ENCODE measurements at places on chromosomes 6 and 20.

DNA sequence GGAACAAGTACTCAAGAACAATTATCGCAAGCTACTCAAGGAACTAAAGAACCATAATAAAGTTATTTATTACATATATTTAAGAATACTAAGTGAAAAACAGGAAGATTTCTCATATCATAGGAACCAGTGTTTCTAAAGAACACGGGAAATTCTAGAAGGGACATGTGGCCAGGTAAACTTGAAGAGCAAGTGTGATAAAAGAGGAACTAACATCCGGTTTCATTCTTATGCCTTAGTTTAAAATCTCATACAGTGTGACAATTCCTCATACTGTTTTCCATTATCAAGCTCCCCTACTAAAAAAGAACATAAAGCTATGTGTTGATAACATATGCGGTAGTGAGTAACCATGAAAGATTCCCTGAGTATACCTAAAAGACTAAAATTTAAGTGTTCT, 163.5 kb upstream of the SHLD1 start:
- DNase-seq = no peak

- peak; percentile 65 for DNase-seq
These were observed 301.8 kb downstream of the BTBD9 start for GRCh38 chr6:38337819-38338465.

- no peak for DNase-seq
These were observed 82.3 kb downstream of the PTPN1 start for GRCh38 chr20:50592282-50593004.

GRCh38 chr6:128029826-128030225, 129.0 kb upstream of the THEMIS start:
- no peak for DNase-seq

DNA sequence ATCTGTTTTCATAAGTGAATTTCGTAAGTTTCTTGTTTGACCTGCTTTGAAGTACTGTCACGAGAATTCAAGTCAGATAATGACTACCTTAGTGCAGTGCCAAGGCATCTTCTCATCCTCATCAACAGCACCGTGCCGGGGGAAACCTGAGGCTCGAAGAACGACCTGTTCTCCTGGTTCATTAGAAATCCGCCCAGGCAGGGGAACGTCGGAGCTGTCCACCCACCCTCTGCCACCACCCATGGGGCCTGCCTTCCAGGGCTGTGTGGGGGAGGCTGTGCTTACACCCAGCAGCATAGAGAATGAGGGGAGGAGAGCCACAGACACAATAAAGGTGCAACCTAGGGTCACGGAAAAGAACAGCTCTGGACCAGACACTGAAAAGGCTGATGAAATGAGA, 101.6 kb downstream of the RAMACL start:
- DNase-seq = no peak

DNA sequence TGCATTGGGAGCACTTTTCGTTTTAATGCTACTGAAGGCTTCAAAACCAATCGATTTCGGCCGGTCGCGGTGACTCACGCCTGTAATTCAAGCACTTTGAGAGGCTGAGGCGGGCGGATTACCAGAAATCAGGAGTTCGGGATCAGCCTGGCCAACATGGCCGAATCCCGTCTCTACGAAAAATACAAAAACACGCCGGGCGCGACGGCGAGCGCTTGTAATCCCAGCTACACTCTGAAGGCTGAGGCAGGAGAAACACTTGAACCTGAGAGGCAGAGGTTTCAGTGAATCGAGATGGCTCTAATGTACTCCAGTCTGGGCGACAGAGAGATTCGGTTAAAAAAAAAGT, 58.4 kb downstream of the TRIM38 start:
- no peak for DNase-seq
